SK-N-SH (cell line): ENCODE measurements at places on chromosomes 2 and 18. TPM values are rescaled to one million over a fixed set of nuclear protein-coding genes. Genes with fewer than 3 reads are reported as not detected.

DNA sequence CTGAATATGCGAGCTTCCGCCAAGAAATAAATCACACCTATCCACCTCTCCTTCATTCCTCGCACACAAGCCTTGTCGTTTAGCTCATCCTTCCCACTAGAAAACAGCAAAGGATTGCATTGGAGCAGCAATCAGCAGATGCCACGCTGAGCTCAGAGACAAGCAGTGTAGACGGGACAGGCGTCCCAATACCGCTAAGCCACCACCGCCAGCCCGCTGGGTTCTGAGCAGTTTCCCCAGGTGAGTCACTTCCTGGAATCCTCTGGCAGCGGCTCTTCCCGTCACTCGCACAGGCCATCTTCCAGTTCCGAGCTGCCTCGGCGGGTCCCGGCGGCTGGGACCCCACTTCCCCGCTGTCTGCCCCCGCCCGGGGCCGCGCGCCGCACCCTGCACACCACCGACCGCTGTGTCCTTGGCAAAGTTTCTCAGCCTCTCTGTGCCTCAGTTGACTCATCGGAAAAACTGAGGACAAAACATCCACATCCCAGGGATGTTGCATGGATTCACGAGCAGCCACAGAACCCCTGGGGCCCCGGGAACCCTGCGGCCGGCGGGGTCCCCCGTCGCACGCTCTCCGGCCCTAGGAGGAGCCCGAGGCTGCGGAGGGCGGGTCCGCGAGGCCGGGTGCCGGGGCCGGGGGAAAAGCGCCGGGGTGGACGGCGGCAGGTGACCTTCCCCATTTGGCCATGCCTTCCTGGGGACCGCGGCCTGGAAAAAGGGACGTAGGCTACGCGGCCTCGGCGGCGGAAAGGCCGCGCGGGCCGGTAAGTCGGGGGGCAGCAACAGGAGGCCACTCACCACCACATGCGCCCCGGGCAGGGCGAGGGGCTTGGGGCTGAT, 573 bp downstream of the KDSR start:
- peak; percentile 76 for DNase-seq

DNA sequence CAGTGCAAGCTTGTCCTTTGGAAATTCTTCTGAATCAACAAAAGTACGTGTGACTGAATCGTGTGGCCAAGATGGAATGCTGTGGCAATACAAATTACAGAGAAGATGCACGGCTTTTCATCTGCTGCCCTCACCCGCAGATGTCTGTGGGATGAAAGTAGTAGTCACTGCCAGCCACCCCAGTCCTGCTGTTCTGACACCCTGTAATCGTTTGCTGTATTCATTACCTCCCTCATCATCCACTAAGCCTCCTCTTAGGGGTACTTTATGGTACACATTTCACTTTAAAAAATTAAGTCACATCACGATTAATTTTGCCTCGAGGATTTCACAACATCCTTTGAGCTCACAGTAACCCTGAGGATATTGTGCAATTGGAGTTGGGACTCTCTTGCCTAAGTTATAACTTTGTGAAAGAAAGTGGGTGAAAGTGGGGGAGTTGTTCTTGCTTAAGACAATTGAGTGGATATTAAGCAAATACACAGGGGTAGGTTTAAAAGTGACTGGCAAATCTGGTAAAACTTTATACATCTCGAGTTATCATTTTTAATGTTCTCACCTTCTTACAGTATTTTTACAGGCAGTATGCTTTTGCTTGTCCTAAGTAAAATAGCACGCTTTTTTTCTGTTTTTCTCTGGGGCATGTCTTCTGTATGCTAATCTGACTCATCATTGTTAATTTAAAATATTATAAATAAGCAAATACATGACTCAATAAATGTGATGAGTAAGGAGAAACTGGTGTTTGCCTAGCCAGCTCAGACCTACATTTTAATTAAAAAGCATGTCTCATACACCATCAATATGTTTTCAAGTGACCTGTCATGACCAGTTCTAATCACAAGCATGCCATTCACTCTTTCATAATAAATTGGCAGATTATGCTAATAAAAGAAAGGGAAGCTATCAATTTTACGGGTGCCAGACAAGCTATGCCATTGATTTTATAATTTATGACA, 680.9 kb downstream of the IRS1 start:
- no peak for DNase-seq

DNA sequence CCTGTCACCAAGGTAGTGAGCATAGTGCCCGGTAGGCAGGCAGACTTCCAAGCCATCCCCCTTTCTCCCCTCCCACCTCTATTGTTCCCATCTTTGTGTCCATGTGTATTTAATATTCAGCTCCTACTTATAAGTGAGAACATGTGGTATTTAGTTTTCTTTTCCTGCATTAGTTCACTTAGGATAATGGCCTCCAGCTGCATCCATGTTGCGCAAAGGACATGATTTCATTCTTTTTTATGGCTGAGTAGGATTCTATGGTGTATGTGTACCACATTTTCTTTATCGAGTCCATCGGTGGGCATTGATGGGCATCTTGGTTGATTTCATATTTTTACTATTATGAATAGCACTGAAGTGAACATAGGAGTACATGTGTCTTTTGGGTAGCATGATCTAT, 35.3 kb downstream of the MMADHC start:
- DNase-seq, result no peak

DNA sequence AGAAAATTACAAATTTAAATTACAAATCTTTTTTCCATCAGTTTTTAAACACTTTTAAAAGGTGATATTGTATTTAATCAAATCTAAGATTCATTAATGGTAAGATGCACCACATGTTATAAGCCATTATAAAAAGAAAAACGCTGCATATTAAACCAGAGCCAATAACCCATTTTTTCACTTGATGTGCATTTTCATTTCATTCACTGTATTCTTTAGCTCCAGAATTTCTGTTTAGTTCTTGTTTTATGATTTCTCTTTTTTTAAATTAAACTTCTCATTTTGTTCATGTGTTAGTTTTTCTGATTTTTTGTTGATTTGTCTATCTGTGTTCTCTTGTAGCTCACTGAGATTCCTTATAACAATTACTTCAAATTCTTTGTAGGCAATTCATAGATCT, 62.4 kb upstream of the MBOAT2 start:
- DNase-seq, result no peak

- DNase-seq, result no peak
These were observed 458.0 kb upstream of the HS6ST1 start for GRCh38 chr2:128776461-128777195.

DNA sequence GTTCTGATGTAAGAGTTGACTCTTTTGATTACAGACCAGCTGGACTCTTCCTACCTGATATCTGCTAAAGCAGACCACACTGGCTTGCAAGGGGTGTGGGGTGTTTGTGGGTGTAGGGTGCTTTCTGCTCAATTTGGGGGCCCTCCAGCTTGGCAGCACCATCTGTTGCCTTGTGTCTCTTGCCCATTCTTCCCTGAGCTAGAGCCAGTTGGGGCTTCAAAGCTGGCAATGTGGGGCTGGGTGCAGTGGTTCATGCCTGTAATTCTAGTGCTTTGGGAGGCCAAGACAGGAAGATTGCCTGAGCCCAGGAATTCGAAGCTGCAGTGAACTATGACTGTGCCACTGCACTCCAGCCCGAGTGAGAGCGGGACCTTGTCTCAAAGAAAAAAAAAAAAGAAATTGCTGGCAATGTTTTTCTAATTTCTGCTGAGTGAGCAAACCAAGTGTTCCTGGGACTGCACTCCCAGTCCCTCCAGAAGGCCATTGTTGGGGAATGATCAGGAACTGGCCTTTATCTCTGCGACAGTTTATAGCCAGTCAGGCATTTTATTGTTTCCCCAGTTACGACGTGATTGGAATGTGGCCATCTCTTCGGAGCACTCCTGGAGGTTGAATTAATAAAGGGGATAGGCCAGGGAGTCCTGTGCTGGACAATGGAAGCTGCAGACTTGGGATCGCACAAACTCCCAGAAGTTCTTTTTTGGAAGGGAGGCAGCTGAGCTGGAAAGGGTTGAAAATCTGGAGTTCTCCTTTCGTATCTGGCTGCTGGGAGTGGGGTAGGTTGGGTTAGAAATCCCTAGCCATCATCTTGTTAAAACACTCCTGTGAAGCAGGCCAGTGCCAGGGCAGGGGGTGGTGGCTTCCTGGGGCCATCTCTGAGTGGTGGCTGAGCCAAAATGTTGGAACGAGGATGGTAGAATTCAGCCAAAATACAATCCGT, 57.2 kb downstream of the LIPG start:
- DNase-seq, result no peak

DNA sequence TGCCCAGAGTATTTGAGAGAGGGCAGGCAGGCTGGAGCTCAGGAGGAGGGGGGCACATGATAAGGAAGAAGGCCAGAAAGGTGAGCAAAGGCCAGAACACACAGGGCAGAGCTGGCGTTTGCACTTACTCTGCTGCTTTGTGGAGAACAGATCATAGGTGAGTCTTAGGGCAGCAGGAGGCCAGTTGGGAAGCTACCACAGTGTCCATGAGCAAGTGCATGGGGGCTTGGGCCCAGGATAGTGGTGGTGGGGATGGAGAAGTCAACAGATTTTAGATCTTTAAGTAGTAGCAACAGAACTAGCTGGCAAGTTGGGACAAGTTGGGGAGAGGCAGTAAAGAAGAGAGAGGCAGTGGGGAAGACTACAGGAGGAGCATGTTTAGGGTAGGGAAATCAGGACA, 168.0 kb downstream of the ANTXR1 start:
- no peak for DNase-seq

GRCh38 chr2:12284037-12284436, 432.7 kb upstream of the TRIB2 start:
- DNase-seq, result no peak

DNA sequence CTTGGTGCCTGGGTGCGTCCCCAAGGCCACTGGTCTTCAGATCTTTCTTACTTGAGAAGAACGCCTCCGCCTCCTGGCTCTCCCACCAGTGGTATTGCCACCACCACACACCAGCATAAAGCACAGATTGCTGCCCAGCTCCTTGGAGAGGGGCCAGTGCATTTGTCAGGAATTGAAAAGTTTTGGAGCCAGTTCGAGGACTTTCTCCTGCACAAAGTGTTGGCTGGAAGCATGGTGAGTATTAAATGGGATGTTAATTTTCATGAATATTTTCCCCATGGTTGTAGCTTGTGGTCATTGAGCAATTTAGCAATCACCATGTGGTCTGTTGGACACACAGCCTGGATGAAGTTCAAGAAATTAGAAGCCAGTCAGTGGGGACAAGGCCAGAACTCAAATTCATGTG, 684.6 kb upstream of the FANCL start:
- DNase-seq, result no peak

DNA sequence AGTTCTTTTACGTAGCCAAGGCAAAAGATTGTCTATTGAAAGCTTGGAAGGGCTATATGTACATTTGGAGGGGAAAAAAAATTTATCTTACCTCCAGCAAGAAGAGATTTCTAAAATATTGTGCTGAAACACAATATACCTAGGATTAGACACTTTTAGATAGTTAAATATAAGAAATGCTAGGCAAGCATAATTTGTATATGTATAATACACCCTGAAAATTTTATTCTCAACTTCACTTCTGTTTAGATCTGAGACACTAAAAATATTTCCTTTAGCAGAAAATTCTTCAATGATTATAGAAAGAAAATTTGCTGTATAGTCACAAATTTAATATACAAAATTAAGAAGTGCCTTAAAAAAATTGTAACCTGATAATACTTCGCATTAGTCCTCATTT, 42.6 kb downstream of the ITGAV start:
- no peak for DNase-seq

DNA sequence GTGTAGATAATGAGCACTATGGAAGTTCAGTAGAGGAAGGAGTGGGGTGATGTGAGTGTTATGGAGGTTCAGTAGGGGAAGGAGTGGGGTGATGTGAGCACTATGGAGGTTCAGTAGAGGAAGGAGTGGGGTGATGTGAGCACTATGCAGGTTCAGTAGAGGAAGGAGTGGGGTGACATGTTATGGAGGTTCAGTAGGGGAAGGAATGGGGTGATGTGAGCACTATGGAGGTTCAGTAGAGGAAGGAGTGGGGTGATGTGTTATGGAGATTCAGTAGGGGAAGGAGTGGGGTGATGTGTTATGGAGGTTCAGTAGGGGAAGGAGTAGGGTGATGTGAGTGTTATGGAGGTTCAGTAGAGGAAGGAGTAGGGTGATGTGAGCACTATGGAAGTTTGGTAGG, 116.3 kb upstream of the SMAD7 start:
- no peak for DNase-seq

DNA sequence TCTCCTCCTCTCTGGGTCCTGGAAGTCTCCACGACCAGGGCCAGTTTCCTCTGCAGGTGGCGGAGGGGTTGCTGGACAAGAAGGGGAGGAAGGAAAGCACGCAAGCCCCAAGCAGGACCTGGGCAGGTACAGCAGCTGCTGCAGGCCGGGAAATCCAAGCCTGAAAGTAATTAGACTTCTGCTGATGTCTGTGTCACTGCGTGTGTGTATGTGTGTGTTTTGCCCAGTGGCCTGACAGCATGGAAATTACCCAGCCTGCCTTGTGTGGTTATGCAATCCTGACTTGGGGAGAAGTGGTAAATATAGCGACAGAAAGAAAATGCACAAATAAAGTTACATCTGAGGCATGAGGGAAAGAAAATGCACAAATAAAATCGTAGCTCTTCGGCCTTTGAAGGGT, 121.8 kb upstream of the ZBTB14 start:
- DNase-seq, result no peak

- no peak for DNase-seq
These were observed 78.3 kb downstream of the PDCL3 start for GRCh38 chr2:100641125-100641435.

GRCh38 chr2:105416156-105416555, 17.3 kb upstream of the FHL2 start:
- no peak for DNase-seq

DNA sequence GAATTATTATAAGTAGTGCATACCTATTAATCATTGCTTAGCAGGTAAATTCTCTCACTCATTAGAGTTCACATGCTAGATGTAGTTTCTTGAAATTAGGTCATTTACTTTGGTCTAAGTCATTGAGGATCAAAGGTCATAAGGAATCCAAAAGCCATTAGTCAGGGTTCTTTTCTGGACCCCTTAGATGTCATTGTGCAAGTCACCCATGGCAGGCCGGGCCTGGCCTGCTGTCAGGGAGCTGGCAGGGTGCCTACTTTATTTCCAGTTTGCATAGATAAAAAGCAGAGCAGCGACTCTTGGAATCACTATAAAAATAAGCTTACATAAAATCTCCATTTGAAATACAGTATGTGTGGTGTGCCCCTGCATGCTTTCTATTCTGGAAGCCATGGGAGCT, 91.3 kb downstream of the MEIS1 start:
- peak; percentile 48 for DNase-seq

DNA sequence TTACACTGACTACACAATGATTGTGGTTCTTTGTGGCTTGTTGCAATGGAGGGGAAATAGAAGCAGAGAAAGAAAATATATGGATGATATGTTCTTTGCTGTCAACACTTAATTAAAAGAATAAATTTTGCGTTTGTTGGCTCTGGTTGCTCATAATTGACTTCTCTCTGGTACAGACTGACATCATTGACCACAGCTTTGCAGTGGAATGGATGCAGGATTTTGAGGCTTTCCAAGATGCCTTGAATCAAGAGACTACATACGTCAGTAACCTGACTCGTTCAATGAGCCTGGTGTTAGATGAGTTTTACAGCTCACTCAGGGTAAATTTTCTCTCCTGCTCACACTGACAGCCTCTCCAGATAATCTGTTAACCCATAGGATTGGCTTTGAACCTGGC, 9.9 kb downstream of the GPN1 start:
- DNase-seq, result no peak

The IL36G gene
- polyA plus RNA-seq, result not detected in 2 replicates

The FNDC4 gene
- polyA plus RNA-seq, result 26.5 and 27.0 TPM in 2 replicates

The MTLN gene
- polyA plus RNA-seq, result 39.1 and 45.6 TPM in 2 replicates

The MYL1 gene
- not detected in 2 replicates for polyA plus RNA-seq

The CARF gene
- 4.6 and 8.3 TPM in 2 replicates for polyA plus RNA-seq

The ALKAL2 gene
- polyA plus RNA-seq, result not detected in 2 replicates

The DNAH6 gene
- 0.03 TPM in 1 of 2 replicates, not detected in the other for polyA plus RNA-seq

The FRZB gene
- polyA plus RNA-seq, result 2.8 and 3.5 TPM in 2 replicates

The OTOS gene
- not detected in 2 replicates for polyA plus RNA-seq

The IL37 gene
- not detected in 2 replicates for polyA plus RNA-seq

The RND3 gene
- polyA plus RNA-seq, result 49.7 and 56.7 TPM in 2 replicates

The NOSTRIN gene
- not detected in 2 replicates for polyA plus RNA-seq

The NEU4 gene
- polyA plus RNA-seq, result 0.05 TPM in 1 of 2 replicates, not detected in the other
